ENCODE measurements at places on chromosomes 13 and 19.

- no peak for DNase-seq
These were observed 4.5 kb downstream of the SF3A2 start for GRCh38 chr19:2240881-2241760.

- DNase-seq = no peak
These were observed 58.4 kb upstream of the USPL1 start for GRCh38 chr13:30559274-30559673.

- no peak for DNase-seq
These were observed 8.8 kb downstream of the GPC6 start for GRCh38 chr13:93235258-93236015.

GRCh38 chr13:92560883-92561282, 665.7 kb upstream of the GPC6 start:
- DNase-seq = peak; percentile 37

DNA sequence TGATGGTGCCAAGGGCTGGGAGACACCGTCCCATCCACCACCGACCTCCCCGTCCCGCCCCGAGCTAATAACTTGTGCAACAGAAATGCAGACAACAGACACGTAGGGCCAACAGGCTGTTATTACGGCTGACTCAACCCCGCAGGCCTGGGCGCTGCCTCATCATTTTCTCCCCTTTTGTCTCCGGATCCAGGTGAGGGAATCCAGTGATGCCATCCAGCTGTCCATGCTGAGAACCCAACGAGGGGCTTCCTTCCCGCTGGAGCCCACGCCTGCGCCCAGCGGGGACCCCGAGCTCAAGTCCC, 6.4 kb upstream of the DIRAS1 start:
- no peak for DNase-seq
